Right atrium auricular region (tissue), 2 donors: ENCODE measurements at places on chromosomes 5 and 9. TPM values are rescaled to one million over a fixed set of nuclear protein-coding genes. Genes with fewer than 3 reads are reported as not detected.

GARIN3 gene
- not detected for total RNA-seq

GDA gene
- total RNA-seq: not detected

MLANA gene
- not detected for total RNA-seq

CLPTM1L gene
- 85.4 TPM for total RNA-seq

CCDC152 gene
- total RNA-seq: 0.89 TPM

KLF4 gene
- 95.5 TPM for total RNA-seq

GLDC gene
- not detected for total RNA-seq

DNA sequence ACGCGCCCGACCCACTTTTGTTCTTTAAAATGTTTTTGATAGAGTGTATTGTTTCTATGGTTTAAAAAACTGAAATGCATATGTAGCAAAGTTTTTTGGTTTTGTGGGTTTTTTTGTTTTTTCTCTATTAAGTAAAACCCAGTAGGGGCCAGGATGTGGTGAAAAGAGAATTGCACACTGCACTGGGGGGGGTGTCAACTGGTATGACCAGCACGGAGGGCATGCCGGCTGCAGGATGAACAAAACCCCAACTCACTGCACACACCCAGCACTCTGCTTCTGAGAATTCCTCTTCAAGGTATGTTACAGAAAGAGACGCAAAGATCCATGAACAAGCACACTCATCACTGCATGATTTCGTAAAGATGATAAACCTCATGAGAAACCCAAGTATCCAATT, 75.0 kb downstream of the STK10 start:
- no peak for DNase-seq

DNA sequence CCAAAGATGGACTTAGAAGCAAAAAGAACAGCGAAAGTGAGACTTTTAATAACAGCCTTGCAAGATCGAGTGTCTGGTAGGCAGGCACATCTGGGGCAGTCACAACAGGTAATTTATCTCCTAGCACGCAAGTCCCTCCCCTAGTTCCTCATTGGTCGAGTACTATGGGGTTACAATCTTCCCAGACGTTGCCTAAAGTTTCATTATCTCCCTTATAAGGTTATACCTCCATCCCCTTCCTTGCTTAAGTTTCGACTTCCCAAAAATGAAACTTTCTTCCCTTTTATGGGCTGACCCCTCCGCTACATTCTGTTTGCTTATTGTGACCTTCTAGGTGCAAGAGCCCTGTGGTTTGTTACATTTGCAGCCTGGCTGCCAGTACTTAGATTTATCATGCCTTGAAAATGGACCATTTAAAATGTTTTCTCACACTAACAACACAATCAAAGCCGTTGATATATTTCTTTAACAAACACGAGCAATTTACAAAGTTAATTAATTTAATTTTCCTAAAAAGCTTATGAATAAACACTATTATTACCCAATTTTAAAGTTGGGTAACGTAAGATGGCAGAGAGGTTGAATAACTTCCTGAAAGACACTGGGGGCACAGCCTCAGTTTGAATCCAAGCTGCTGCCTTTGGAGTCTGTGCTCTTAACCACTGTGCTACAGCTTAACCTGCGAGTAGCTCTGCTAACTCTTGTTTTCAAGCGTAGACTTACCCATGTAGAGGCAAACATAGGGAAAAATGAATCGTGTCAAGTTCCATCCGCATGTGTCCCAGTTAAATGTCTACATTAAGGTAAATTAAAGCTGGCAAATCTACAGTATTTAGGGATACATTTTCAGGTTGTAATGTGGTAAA, 91.7 kb downstream of the EDIL3 start:
- no peak for DNase-seq

DNA sequence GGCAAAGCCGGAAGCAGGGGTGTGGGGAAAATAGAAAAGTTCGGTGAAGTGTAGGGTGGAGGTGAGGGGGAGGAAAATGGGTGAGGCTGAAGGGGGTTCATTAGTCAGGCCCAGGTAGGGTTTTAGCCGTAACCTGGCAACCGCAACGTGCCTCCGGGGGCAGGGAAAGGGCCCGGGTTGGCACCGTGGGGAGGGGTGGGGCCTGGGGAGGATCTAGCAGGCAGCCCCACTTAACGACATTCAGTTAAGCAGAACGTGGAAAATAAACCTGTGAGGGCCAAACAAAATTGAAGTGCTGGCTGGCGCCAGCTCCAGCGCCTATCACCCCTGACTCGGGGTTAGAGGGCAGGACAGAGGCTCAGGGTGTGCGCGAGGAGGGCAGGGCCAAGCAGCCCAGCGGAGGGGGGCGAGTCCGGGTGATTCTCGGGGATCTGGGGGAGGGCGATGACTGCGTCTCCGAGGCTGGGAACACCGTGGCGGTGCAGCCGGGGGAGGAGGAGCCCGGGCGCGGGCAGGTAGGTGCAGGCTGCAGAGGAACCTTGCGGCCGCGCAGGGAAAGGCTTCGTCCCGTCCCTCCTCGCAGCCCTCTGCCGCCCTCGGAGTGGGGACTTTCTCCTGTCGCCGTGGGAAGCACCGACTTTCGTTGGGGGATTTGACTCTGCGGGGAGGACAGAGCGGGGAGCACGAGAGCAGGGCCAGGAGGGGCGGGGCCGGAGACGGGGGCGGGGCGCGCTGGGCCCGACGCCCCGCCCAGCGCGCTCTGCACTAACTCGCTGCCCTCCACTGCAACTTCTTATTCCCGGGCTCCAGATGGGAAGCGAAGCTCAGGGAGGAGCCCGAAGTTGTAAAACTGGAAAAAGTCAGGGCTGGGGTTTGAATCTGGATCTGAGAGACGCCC, 5.1 kb downstream of the RGS14 start:
- no peak for DNase-seq

DNA sequence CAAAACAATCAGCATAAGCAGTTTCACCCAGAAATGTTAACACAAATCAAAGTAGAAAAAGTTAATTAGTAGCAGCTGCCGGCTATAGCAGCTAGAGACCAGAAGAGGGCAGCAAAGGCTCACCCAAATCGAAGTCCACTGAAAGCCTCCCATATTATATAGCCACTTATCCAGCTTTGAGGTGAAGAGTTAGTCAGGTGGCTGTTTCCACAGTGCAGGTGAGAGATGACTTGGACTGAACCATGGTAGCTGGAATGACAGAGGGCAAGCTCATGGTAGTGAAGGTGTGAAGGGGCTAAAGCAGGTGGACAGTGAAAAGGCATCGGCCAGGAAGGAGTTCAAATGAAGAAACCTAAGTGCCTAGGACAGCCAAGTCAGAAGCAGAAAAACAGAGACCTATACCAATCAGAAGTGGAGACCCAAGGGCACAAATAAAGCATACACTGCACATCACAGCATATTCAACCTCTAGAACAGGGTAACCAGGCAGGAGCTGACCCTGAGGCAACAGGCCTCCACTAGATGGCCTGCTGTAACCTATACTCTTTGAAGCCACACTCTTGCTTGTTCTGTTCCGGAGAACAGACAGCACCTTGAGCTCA, 7.2 kb upstream of the RNF38 start:
- DNase-seq: peak; percentile 62

- no peak for DNase-seq
Measured at GRCh38 chr5:174222891-174223290, 177.4 kb downstream of the NSG2 start.

DNA sequence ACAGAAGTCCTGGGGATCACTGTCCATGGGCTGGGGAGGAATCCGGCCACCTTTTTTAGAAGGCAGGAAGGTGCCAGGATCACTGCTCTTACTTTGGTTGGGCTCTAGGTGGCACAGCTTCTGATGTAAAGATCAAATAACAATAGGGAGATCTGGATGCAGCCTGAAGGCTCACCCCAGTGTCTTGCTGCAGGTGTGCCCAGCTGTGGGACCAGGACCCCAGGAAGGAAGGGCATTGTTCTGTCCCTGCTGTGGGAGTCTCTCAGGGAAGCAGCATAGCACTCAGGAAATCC, 69.6 kb downstream of the DAB2IP start:
- DNase-seq: no peak

DNA sequence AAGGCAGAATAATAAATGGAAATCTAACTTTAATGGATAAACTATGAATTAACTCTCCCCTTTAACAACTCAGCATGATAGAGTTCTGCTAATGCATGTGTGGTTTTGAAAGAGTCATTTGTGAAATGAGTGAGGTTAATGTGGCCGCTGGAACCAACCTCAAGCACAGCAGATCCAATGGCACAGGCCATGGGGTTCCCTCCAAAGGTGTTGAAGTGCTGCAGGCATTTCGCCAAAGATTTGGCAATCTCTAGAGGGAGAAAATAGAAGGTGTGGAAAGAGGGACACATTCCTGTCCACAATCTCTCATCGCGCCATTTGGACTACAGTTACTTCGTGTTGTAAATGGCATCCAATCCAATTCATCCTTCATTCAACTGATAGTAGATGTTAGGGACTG, 35.0 kb downstream of the AGXT2 start:
- peak; percentile 63 for DNase-seq

GRCh38 chr5:105885266-105885665, 1785.5 kb downstream of the EFNA5 start:
- DNase-seq: no peak

- DNase-seq: no peak
Measured at GRCh38 chr9:16060436-16061129, 507.7 kb downstream of the CCDC171 start.

- no peak for DNase-seq
Measured at GRCh38 chr5:160020266-160020770, 11.4 kb downstream of the TTC1 start.

DNA sequence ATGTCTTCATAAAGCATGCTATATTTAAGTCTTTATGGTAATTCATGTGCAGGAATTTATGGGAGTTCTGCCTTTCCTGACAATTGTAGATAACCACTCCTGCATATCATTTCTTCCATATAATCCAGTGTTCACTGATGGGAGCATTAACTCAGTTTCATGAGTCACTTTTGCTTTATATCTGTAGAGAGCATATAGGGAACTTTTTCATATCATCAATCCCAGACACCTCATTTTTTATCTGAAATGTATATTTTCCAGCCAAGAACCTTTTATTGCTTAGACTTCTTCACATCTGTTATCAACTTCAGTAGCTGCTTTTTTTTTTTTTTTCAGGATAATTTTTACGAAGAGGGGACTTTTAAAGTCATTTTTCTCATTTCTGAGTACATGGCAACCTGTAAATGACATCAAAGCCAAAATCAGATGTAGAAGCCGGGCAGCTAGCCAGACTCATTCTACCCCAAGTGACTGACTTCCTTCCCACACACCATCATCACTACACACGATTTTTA, 41.1 kb downstream of the NFX1 start:
- DNase-seq: no peak

- no peak for DNase-seq
Measured at GRCh38 chr5:143220748-143221251, 182.7 kb downstream of the NR3C1 start.

- DNase-seq: no peak
Measured at GRCh38 chr5:1243487-1244130, 18.4 kb downstream of the SLC6A18 start.

GRCh38 chr9:32703635-32704034, 68.2 kb upstream of the TAF1L start:
- DNase-seq: no peak
